Stimulated activated CD4-positive, alpha-beta T cell treated with anti-CD3 and anti-CD28 coated beads, Interleukin-4, amount 100 ng/mL, for 4 hours (primary cell): ENCODE measurements at places on chromosomes 13 and 19.
A peak's percentile ranks its signal among the peaks of the same experiment; 100 is the strongest.

DNA sequence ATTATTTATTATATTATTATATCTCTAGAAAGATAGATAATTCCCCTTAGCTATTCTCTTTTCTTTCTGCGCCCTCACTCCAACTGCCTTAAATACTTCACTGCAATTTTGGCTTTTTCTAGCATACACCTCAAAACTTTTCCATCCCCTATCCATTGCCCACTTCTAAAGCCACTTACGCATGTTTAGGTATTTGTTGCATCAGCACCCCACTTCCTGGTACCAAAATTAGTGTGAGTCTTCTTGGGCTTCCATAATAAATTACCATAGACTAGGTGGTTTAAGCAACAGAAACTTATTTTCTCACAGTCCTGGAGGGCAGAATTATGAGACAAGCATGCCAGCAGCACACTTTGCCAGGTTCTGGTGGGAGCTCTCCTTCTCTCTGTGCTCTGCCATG is 209.0 kb downstream of the FGF14 start:
- no peak for DNase-seq

DNA sequence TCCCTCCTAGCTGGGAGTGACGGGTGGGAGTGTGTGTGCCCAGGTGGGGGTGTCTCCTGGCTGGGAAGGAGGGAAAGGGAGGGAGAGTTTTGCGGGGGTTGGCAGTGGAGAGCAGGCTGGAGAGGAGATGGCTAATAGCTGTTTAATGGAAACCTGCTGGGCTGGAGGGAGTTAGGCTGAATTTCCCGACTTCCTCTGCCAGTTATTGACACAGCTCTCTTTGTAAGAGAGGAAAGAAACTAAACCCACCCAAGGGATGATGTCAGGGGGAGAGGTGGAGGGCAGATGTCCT is 10.2 kb upstream of the ILF3 start:
- DNase-seq: no peak

DNA sequence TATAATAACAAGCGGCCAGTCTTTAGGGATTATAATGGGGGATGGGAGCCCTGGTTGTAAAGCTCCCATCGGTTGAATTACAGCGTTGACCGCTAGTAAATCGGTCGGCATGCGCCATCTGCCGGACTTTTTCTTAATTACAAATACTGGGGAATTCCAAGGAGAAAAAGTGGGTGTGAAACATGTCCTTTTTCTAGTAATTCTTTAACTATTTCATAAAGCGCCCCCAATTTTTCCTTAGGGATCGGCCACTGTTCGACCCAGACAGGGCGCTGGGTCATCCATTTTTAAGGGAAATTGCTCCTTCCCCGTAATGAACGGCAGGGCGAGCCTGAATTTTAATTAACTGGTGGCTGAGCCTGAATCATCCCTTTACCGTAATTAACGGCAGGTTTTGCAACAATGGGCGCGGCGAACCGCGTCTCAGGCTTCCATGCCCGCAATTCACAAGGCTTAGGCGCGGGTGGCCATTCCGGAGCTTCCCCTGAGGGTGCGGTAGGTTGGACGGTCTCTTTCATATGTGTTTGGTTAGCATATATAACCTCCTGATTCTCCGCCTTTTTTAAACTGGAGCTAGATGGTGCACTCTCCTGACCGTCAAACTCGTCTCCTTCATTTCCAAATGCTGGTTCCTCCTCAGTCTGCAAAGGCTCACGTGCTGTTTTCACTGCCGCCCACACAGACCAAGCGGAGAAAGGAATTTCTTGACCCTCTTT is 30.2 kb upstream of the EVI5L start:
- DNase-seq: peak; percentile 53

DNA sequence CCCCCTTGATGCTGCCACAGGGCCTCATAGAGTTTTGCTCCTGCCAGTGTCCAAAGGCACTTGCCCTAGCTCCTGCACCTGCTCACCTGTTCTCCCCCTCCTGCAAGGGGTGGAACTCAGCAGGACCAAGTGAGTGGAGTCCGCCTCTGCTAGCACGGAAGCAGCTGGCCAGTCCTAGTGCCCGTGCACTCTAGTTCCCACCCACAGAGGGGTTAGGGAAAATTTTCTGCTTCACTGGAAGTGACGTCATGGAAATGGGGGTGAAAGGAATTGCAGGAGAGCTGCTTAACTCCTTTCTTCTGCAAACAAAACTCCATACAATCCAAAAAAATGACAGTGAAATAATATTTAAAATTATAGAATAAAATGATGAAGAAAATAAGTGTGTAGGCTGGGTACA is 609.7 kb upstream of the SLITRK1 start:
- no peak for DNase-seq

DNA sequence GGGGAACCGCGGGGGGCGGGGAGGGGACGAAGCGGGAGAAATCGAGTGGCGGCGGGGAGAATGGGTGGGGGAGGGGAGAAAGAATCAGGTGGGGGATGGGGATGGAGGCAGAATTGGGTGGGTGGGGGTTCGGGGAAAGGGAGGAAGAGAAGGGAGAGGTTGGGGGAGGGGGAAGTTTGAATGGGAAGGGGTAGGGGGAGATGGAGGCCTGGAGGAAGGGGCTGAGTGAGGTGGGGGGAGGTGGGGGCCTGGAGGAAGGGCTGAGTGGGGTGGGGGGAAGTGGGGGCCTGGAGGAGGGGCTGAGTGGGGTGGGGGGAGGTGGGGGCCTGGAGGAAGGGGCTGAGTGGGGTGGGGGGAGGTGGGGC is 403 bp upstream of the ADAMTS10 start:
- DNase-seq: no peak

DNA sequence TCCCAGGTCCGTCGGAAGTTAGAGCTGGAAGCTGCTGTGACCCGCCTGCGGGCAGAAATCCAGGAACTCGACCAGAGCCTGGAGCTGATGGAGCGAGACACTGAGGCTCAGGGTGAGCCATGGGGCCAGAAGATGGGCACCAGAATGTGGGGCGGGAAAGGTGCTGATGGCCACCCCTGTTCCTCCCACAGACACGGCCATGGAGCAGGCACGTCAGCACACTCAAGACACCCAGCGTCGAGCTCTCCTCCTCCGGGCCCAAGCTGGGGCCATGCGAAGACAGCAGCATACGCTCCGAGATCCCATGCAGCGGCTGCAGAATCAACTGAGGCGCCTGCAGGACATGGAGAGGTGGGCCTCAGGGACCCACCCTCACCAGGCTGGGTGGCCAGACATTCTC is 2.5 kb downstream of the HAUS5 start:
- DNase-seq: no peak

DNA sequence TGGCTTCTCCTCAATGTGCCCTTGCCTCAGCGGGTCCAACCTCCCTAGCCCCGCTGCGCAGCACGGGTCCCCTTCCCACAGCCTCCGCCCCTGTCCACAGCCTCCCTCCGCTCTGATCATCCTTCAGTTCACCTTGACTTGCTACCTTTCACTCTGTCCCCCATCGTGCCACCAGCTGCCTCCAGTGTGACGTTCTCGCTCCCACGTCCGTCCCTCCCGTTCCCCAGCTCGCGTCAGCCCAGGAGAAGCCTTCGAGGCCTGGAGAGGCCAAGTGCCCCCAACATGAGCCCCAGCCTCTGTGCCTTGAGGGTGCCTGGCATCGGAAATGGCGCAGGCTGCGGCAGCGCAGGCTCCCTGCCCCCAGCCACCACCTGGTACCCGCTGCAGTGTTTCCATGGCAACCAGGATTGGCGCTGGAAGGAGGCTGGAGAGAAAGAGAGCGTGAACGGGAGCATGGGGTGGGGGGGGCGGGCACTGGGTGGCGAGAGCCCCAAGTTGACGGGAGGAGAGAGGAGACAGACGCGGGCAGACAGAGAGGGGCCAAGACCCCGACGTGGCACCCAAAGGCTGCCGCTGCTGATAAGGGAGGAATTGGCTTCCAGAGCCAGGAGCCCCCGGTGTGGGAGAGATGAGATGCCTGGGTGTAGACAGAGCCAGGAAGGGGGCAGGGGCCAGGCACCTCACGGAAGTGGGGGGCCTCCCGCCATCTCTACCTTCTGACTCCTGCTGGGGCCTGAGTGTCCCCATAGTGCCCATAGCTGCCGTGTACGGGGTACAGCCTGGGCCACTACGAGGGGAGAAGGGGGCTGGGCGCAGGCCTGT is 844 bp upstream of the ASPDH start:
- DNase-seq: no peak

DNA sequence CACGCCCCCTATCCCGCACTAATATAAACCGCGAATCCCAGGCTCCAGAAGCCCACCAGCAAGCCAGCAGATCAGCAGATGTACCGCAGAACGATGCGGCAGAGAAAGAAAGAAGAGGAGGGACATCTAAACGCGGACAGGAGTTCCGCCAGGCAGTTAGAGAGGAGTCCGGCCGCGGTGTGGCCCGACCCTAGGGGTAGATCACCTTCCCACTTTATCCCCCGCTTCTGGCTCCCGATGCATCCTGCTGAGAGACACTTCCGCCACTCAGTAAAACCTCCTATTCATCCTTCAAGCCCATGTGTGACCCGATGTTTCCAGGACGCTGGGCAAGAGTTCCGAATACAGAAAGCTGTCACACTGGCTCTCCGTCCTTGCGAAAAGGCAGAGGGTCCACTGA is 1046.8 kb downstream of the SLITRK5 start:
- DNase-seq: no peak

DNA sequence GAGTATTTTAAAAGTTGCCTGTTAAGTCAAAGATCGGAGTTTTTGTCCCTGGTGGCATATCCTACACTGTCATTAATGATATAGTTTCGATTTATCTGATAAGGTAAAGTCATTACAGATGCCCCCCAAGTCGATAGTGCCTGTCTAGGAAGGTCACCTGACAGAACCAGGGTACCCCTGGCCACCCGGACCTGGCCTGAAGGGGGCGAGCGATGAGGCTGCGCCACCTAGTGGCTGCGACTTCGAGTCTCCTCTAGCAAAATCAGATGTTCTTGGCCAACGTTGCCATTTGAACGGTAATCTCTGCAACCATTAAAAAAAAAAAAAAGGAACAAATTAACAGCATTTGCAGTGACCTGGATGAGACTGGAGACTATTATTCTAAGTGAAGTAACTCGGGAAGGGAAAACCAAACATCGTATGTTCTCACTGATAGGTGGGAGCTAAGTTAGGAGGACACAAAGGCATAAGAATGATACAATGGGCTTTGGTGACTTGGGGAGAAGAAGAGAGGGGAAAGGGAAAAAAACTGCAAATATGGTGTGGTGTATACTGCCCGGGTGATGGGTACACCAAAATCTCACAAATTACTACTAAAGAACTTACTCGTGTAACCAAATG is 565.1 kb downstream of the LIG4 start:
- peak; percentile 8 for DNase-seq

DNA sequence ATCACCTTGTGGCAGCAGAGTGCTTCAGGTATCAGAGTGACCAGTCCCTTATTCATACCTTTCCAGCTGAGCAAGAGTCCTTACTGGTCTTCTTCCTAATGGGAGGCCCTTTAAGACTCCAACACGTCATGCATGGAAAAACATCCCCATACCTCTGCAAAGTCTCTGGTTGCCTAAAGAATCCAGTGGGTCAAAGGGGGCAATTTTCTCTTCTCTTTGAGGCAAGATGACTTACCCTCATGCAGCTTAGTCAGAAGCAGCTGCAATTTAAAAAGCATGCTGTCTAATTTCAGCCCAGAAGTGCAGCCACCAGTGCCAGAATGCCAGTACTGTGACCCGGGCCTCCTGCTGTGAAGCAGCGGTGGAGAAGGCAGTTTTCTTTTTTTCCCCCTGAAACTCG is 18.7 kb downstream of the PPP5C start:
- no peak for DNase-seq

DNA sequence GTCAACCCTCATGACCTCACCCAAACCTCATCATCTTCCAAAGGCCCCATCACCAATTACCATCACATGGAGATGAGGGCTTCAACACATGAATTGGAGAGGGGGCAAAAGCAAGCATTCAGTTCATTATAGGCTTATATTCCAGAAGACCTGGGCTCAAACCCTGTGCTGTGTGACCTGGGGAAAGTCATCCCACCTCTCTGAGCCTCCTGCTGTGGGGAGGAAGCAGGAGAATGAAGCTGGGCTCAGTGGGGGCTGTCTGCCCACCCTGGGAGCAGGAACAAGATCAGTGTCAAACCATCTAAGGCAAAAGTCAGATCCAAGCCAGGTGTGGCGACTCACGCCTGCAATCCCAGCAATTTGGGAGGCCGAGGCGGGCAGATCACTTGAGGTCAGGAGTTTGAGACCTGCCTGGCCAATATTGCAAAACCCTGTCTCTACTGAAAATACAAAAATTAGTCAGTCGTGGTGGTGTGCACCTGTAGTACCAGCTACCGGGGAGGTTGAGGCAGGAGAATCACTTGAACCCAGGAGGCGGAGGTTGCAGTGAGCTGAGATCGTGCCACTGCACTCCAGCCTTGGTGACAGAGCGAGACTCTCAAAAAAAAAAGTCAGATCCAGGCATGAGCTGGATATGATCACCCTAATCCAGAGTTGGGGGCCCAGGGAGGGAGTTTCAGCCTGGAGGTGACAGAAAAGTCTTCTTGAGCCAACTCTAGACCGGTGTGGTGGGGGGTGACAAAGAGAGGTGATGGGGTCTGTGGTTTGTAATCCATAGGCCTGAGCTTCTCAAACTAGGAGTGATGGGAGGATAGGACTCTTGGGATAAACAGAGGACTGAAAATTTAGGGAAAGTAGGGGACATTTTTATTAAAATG is 1.6 kb upstream of the TPM4 start:
- DNase-seq: no peak

DNA sequence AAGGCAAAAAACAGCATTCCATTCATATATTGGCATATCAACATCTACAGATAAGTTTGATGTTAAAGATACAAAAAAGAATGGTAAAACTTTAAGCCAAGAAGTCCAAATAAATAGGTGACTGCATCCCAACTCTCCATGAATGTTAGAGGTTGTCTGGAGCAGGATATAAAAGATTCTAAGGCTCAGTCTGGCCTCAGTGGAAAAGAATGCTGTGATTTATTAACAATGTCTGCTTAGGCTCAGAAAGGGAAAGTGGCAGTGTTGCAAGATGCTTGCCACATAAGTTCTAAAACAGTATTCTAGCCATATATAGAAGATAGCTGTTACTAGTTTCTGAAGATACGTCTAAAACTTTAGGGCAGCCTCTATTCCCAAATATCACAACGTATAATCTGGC is 179.8 kb upstream of the NBEA start:
- DNase-seq: no peak

- no peak for DNase-seq
Measured at GRCh38 chr19:7483720-7484201, 5.1 kb downstream of the PEX11G start.

- DNase-seq: no peak
Measured at GRCh38 chr13:73273745-73274144, 214.9 kb downstream of the KLF5 start.

DNA sequence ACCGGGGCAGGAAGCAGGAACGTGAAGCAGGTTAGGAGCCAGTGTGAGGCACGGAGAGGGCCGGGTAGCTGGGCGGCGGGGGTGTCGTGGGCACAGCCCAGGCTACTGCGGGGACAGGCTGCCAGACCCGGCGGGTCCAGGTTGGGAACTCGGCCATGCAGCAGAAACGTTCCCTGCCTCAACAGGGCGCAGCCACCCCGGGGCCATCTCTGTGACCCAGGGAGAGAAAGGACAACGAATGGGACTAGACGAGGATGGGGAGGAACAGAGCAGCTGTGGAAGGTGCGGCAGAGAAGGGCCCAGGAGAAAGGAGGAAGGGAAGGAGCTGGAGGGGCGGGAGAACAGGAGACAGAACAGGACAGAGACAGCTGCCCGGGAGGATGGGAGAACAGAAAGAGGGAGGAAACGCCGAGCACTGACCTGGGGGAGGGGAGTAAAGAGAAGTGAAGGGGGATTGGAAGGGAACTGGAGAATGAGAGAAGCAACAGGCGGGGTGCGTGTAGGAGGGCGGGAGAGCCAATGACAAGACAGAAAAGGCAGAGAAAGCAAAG is 12.9 kb upstream of the GARIN5A start:
- no peak for DNase-seq
